Right renal cortex interstitium (tissue), 3 donors: ENCODE measurements at places on chromosomes 2 and 18. TPM values are rescaled to one million over a fixed set of nuclear protein-coding genes. Genes with fewer than 3 reads are reported as not detected.

- no peak for DNase-seq
Measured at GRCh38 chr2:17416884-17417391, 101.3 kb downstream of the RAD51AP2 start.

DNA sequence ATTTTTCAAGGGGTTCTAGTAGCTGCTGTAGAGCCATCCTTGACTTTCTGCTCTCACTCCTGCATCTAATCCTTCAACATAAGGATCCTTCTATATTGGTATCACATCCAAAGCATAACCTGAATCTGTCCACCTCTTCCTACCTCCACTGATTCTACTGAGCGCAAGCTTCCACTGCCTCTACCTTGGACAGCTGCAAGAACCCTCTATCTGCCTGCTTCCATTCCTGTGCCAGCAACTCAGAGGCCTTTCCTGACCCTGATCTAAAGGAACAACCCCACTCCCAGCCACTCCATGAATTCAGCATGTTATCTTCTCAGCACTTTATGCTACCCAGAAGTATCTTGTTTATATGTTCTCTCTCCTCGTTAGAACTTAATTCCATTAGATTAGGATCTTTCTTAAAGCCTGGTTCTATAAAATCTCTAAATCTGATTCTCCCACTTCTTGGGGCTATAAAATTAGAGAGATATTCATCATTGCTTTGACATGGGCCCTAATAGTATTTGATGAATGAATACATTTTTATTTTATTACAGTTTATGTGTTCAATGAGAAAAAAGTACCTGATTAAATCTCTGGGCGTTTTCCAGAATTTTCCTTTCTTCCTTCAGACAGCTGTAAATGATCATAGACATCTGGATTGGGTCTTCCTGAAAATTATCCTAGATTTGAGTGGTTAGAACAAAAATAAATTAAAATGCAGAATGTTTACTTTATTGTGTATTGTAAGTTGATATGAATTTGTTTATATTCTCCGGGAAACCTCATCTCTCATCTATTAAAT lies 6.8 kb downstream of the STAT1 start:
- no peak for DNase-seq

GRCh38 chr2:47737-48136 lies 1.4 kb upstream of the FAM110C start:
- no peak for DNase-seq

DNA sequence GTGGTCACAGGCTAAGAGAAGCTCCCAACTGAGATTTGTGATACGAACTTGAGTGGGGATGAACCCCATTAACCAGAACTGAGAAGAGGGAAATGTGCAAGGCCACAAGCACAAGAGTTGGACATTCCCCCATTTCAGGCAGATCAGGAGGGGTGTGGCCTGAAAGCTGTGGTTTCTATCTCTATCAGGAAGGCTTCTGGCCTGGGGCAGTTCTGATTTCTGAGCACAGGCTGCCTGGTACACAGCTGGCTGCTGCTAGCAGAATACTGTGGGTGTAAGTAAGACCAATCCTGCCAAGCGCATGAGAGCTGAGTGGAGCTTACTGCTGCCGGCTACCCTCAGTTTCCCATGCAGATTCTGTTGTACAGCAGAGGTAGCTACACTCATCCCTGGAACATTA lies 484.6 kb downstream of the SATB2 start:
- no peak for DNase-seq

DNA sequence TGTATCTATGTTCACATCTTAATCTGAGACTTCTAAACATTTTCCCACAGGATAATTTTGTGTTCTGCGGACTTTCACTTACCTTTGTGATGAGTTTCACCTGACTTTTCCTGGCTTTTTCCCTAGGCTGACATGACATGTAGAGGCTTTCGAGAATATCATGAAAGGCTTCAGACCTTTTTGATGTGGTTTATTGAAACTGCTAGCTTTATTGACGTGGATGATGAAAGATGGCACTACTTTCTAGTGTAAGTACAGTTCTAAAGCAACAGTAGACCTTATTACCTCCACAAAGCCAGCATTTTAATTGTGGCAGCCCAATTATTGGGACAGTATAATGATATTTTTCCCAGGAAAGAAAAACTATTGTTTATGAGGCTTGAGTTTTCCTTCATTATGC lies 34.1 kb upstream of the METAP1D start:
- DNase-seq, result no peak

- no peak for DNase-seq
Measured at GRCh38 chr2:239361311-239361642, 39.5 kb downstream of the HDAC4 start.

DNA sequence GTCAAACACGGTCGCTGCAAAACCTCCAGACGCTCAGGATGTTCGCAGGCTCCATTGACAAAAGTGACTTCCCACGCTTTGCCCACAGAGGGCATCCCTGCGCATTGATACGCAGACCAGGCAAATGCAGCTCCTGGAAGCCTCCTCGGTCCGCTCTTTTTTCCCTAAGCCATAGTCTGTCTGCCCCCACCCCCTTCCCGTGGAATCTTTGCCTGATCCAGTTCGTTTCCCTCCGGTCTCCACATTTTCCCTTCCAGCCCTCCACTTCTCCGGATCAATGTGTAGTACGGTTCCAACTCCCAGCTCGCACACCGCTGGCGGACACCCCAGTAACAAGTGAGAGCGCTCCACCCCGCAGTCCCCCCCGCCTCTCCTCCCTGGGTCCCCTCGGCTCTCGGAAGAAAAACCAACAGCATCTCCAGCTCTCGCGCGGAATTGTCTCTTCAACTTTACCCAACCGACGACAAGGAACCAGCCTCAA lies at the start of gene DCC:
DCC (plus strand) TSS at position 307 of the 481 bp plus-strand sequence. CDS start 591 bp downstream, outside the sequence.
- DNase-seq, result peak; percentile 45

GRCh38 chr18:63148449-63149301 lies 170.9 kb downstream of the BCL2 start:
- no peak for DNase-seq

- no peak for DNase-seq
Measured at GRCh38 chr2:207231967-207232366, 66.2 kb upstream of the KLF7 start.

- DNase-seq, result no peak
Measured at GRCh38 chr2:35495182-35495581, 860.4 kb upstream of the CRIM1 start.

- no peak for DNase-seq
Measured at GRCh38 chr2:152134488-152135280, 35.8 kb upstream of the CACNB4 start.

GRCh38 chr2:175640655-175641054 lies 361.4 kb downstream of the LNPK start:
- DNase-seq, result no peak

DNA sequence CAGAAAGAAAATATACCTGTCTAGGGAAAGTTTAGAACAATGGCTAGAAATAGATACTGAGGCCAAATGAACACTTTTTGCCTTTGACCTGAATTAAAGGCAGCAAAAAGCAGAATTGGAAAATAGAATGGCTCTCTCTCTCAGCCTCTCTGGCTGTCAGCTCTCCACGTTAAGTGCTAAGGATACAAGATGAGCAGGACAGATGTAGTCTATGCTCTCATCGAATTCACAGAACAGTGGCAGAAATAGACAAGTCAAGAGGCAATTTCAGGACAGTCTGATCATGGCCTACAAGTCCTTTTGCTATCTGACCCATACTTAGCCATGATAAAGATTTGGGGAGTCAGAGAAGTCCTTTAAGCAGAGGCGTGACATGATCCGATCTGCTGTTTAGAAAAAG lies 120.2 kb upstream of the CREB1 start:
- no peak for DNase-seq

- DNase-seq, result no peak
Measured at GRCh38 chr2:228938629-228939028, 332.5 kb downstream of the PID1 start.

DNA sequence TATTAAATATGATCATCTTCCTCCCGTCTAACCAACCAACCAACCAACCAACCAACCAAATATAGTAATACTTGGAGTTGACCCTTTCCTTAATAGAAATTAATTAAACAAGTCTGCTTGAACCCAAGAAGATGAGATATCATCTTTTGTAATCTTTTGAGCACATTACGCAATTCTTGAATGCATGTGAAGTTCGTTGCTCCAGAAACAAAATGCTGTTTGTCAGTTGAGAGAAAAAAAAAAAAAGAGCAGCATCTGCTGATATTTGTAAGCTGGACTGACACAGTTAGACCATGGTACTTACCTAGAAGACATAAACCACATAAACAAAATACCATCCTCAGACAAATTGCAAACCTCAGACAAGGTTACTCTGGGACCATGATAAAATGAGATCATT lies 9.2 kb upstream of the SERPINB2 start:
- no peak for DNase-seq

DNA sequence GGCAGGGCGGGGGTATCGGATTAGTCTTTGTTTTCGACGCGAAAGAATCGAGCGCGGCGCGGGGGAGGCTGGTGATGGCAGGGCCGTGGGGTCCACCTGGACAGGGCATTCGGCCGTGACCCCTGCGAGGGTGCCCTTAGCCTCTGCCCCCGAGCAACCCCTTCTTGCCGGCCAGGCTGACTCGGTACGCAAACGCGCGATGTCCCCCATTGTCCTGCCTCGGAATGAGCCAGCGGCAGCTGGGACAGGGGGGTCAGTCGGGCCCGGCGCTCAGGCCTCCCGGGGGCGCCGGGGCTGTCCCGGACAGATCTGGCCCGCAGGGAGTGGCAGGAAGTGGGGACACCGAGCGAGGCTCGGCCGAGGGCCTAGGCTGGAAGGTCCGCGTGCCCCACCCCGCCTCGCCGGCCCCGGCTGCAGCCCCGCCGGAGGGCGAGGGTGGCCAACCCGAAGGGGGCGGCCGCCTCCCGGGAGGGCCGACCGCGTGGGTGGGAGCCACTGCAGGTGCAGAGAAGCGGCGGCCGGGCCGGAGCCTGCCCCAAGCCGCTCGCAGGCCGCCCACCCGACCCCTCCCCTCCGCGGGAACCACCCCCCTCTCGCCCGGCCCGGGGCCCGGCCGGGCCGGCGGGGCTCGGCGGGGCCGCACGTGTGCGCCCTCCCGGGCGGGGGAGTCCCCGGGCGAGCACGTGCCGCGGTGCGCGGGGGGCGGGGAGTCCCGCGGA lies at the start of gene TET3:
TET3 (plus strand) TSS at position 708 of the 719 bp plus-strand sequence. CDS start 1,494 bp downstream, outside the sequence.
- DNase-seq, result no peak

- peak; percentile 24 for DNase-seq
Measured at GRCh38 chr2:157777427-157777826, 98.7 kb downstream of the ACVR1 start.

GRCh38 chr18:37964885-37965571 lies 399.4 kb upstream of the CELF4 start:
- no peak for DNase-seq

DNA sequence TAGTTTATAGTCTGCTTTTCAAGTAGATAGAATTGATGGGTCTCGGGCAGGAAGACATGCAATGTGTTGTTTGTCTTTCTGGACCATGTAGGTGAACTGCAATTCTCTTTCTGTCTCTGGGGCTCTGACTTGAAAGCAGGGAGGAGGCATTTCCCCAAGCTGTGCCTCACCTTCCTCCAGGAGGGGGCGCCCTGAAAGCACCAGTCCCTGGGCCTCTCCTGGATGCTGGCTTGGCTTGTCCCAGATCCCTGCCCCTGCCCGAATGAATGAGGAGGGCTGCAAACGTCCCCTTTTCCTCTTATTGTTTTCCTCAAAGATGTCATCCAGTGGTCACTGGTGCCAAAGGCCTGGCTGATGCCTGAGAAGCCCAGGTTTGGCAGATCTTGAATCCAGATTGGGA lies 270.6 kb downstream of the CELF4 start:
- DNase-seq, result no peak

- no peak for DNase-seq
Measured at GRCh38 chr18:75087119-75088020, 121.6 kb downstream of the PTGR3 start.

KLHL30 gene
- 0.22 TPM for polyA plus RNA-seq

DOK1 gene
- 8.0 TPM for polyA plus RNA-seq

NCKAP5 gene
- 7.6 TPM for polyA plus RNA-seq

WDSUB1 gene
- polyA plus RNA-seq, result 32.9 TPM

FSHR gene
- polyA plus RNA-seq, result not detected

REG1A gene
- polyA plus RNA-seq, result not detected

SH3RF3 gene
- polyA plus RNA-seq, result 4.5 TPM
